SHP77 (cell line): ENCODE measurements at places on chromosomes 2 and 18.
A peak's percentile ranks its signal among the peaks of the same experiment; 100 is the strongest.

DNA sequence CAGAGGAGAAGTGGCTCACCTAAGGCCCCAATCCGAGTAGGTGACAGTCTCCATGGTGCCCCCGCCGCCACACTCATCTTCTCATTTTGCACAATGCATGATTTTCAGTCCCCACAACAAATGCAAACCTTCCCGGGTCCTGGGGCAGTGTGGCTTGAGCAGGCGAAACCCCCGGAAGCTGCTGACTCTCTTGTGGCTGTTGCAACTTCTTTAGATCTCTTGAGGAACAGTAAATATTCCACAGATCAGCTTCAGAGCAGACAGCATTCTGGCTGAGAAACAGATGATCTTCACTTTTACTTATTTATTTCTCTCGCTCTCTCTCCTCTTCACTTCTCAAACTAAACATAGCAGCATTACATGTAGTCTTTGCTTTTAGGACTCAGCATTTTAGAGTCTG, 51.9 kb downstream of the ASAP2 start:
- no peak for DNase-seq

DNA sequence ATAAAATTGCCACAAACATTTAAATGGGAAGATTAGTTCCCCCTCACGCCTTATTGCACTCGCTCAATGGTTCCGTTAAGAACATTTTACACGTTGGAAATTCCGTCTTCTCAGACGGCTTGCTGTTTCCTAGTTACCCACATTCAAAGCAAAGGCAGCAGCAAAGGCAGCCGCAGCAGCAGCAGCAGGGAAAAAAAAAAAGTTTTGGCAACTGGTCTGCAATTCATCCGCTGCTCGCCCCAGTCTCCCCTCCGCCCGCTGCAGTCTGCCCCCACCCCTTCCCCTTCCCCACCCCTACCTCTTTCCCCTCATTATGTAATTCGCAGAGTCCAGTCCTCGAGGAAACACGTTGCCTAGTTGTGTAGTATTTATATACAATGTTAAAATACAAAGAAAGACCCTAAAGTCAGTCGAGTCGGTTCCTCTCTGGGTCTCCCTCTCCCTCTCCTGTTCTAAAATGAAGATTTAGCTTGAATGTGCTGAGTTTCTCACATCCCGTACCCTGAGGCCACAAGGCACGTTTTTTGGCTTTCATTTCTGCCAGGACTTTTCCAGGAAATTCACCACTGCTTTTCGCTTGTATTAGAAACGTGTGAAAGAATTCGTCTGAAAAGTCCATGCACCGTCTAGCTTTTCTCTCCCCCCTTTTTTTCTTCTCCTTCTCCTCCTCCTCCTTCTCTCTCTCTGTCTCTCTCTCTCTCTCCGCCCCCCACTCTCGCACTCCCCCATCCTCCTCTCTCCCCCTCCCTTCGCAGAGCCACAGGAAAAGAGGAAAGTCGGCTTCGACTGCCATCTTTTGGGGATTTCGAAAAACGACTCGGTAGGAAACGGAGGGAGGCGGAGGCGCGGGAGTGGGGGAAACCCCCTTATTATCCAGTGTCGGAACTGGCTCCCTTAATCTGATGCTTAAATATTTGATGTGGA, 140.0 kb downstream of the MEIS1 start:
- peak; percentile 83 for DNase-seq

- DNase-seq = peak; percentile 3
Measured at GRCh38 chr2:50645346-50645745, 386.6 kb downstream of the NRXN1 start.

- no peak for DNase-seq
Measured at GRCh38 chr2:237652854-237653253, 25.5 kb downstream of the LRRFIP1 start.

DNA sequence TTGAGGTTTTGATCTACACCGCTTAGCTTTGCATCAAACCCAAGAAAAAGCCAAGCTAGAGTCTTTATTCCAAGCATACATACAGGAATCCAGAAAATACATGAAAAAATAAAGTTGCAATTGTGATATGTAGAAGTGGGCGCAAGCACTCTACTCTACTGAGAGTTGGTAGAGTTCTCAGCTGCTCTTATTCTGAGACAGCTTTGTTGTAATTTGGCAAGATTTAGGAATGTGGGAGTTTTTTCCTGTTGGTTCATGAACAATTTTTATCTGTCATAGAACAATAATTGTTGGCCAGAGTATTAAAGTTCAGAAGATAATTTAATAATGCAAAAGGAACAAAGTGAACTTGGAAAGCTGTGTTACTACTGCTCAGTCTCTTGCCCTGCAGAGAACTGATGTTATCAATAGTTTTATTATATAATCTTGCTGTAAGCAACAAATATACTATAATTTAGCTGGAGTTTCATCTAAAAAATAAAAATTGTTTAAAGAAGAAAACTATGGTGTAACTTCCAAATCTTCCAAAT, 302.0 kb upstream of the RND3 start:
- no peak for DNase-seq

GRCh38 chr2:120830096-120830830, 94.6 kb downstream of the GLI2 start:
- DNase-seq = no peak

GRCh38 chr2:202355993-202356505, 20.1 kb upstream of the BMPR2 start:
- DNase-seq = no peak
